Stimulated activated CD8-positive, alpha-beta memory T cell treated with anti-CD3 and anti-CD28 coated beads, Interleukin-7, amount 100 ng/mL, for 4 hours (primary cell): ENCODE measurements at places on chromosomes 3 and 15.

DNA sequence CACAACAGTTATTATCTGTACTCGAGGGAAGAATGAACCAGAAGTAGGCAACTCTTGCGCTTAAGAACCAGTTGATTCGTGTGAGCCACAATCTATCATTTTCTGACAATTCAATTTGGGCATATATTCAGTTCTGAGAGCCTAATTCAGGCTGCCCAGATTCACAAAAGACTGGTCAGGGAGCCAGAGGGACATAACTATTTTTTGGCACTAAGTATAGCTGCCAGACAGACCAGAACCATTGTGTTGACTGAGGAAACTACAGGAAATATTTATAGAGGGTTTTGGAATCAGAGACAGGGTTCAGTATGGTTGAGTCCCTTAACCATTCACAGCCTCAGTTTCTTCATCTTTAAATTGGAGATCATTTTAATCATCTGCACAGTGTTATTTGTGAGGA lies 226.7 kb downstream of the TAFA4 start:
- DNase-seq, result no peak

DNA sequence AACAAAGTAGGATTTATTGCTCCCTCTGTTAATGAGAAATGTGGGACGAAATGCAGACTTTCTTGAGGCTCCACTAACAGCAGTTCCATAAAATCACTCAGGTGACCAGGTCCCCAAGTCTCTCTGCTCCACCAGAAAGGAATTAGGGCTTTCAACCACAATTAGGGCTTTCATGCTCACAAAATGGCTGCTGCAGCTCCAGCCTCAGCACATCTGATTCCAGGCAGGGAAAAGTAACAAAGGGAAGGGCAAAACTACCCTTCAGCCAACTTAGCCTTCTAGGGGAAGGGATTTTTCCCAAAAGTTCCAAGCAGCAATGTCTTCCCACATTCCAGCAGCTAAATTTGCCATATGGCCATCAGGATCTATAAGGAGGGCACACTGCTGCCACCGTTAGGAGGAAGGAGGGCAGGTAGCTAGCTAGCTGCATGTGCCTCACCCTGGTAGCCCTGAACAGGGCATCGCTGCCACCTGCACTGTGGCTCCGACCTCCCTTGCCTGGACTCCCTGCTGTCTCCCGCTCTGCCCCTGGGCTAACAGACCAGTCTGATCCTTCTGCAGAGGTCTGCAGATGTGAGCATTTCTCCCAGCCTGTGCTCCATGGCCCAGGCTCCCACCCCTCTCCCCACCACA lies 12.8 kb downstream of the CFAP100 start:
- DNase-seq, result no peak

- DNase-seq, result no peak
Observed at GRCh38 chr3:150588027-150588830, 14.9 kb upstream of the SELENOT start.

GRCh38 chr3:55585856-55586255 lies 98.8 kb upstream of the WNT5A start:
- DNase-seq, result no peak

DNA sequence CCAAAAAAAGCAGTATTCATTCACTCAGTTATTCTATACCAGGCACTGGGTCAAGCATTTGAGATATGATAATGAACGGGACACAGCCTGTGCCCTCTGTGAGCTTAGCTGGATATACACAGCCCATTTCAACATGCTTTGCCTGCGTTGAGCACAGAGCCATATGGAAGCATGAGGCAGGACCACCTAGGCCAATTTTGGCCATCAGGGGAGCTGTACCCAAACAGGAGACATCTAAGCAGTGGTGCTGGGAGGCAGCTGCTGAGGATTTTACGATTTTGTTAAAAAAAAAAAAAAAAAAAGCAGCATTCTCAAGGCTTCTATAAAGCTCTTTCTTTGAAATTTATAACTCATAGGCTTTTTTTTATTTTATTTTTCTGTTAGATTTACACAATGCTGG lies 87.2 kb upstream of the SLC2A2 start:
- no peak for DNase-seq

GRCh38 chr15:79432345-79433275 lies 474 bp downstream of the MINAR1 start:
- DNase-seq, result no peak

- no peak for DNase-seq
Observed at GRCh38 chr3:77068808-77069207, 28.9 kb downstream of the ROBO2 start.

- DNase-seq, result no peak
Observed at GRCh38 chr3:21326704-21327475, 424.1 kb downstream of the ZNF385D start.

- DNase-seq, result no peak
Observed at GRCh38 chr3:100335434-100335833, 877 bp downstream of the NIT2 start.

GRCh38 chr15:30953731-30954378 lies 37.6 kb downstream of the MTMR10 start:
- no peak for DNase-seq

GRCh38 chr15:93474728-93475127 lies 385.7 kb upstream of the RGMA start:
- no peak for DNase-seq

GRCh38 chr15:90869601-90870353 lies 1.4 kb downstream of the FURIN start:
- DNase-seq, result no peak

- DNase-seq, result no peak
Observed at GRCh38 chr15:45588219-45588875, 1.2 kb downstream of the BLOC1S6 start.

GRCh38 chr15:67085818-67086636 lies 20.6 kb downstream of the SMAD3 start:
- DNase-seq, result no peak

DNA sequence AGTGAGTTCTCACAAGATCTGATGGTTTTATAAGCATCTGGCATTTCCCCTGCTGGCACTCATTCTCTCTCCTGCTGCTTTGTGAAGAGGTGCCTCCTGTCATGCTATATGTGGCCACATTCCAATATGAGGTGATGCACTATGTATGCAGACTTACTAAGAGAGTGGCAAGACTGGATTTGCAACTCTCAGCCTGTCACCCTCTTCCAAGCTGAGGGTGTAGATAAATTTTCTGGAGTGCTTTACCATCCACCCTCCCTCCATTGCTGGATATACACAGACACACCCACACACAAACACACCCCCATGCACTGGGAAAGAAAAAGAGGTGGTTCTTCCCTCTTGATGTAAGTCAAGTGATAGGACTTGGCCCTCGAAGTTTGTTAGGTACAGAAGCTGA lies 30.2 kb upstream of the CHMP2B start:
- no peak for DNase-seq

- DNase-seq, result no peak
Observed at GRCh38 chr3:115022835-115023398, 124.2 kb downstream of the ZBTB20 start.

DNA sequence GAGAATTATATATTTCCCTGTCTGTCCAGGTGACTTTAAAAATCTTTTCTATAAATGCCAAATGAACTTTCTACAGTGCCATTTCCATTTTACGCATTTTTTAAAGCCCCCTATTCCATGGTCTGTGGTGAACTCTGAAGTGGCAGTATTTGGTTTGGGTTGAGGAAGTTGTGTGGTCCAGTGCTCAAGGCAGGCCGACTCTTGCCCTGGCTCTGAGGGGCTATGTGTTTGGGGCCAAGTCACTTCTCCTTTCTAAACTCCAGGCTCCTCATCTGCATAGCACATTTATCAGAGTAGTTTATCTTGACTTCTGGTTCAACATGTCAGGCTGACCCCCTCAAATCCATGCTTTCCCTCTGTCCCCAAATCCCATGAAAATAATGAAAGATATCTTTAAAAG lies 14.1 kb downstream of the TTC21A start:
- DNase-seq, result no peak

- no peak for DNase-seq
Observed at GRCh38 chr3:149411583-149411982, 34.1 kb upstream of the TM4SF1 start.
